ENCODE measurements at places on chromosomes 1 and 21.

DNA sequence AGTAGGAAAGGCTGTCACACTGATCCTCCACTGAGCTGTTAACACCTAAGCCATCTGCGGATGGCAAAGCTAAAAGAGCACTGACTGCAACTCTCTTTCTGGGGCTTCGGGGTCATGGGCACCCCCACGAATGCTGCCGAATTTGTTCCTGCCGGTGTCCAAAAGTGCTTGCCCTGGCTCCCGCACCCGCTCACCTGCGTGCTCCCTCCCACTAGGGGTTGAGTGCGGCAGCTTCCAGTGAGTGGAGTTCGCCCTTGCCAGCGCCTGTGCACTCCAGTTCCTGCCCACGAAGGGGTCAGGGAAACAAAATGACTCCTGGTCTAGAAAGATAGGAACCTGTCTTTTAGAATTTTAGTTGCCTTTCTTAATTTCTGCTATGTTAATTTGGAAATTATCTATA, 78.7 kb downstream of the IFI44 start:
- DNase-seq: no peak

DNA sequence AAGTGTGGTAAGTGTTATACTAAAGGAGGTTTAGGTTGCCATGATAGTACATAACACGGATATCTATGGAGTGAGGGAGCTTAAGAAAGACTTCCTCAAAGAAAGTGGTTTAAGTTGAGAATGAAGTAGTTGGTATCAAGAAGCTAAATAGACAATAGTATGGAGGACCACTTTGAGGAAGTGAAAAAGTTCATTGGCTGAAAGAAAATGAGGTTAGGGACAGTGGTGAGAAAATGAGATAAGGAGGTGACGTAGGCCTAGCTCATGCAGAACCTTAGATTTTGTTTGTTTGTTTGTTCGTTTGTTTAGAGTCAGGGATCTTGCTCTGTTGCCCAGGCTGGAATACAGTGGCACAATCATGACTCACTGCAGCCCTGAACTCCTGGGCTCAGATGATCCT, 72.2 kb upstream of the PPIH start:
- DNase-seq: no peak

- DNase-seq: no peak
These were observed 240.6 kb upstream of the C1orf105 start for GRCh38 chr1:172179918-172180317.

- no peak for DNase-seq
These were observed 195.7 kb downstream of the FCRL5 start for GRCh38 chr1:157356601-157357000.

- no peak for DNase-seq
These were observed 52.3 kb downstream of the ITPKB start for GRCh38 chr1:226686440-226687425.

DNA sequence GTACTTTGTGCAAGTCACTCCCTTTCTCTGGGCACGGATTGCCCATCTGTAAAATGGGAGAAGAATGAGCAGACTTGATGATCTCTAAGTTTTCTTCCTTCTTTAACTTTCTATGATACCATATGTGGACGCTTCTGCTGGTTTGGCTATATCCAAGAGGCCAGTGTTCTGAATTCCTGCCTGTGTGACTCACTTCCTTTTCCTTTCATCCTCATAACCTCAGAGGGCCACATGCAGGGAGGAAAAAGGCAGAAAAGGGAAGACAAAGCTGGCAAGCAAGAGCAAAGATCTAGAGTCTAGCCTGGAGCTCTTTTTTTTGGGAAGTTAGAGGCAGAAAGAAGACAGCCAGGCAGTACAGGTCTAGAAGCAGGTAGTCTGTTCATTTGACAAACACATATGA, 151.2 kb downstream of the OMA1 start:
- peak; percentile 80 for DNase-seq

DNA sequence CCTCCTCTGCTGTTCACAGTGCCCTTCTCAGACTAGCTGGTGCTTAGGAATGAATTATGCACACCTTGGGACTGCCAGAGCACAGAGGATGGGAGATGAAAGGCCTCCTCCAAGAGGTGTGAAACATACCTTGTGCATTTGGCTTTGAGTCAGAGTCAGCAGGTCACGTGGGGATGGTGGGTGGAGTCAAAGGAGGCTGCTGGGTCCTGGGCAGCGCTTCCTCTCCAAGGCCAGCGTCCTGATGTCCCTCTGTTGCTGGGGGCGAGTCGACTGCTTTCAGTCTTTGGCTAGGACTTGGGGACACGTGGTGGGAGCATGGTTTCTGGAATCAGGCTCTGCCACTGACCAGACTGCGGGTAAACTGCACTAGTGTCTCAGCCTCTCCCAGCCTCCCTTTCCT, 91.2 kb downstream of the AJAP1 start:
- peak; percentile 63 for DNase-seq

DNA sequence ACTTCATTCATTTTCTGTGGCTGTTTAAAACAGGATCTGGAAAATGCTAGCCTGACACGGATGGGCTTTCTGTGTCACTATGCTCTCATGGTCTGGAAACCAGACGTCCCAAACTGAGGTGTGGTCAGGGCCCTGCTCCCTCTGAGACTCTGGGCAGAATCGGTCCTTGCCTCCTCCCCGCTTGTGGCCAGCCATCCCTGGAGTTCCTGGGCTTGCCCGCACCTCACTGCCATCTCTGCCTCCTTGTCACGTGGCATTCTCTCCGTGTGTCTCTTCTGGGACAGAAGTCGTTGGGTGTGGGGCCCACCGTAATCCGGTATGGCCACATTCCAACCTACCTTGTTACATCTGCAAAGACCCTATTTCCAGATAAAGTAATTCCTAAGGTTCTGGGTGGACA, 10.1 kb upstream of the ACTRT2 start:
- no peak for DNase-seq

DNA sequence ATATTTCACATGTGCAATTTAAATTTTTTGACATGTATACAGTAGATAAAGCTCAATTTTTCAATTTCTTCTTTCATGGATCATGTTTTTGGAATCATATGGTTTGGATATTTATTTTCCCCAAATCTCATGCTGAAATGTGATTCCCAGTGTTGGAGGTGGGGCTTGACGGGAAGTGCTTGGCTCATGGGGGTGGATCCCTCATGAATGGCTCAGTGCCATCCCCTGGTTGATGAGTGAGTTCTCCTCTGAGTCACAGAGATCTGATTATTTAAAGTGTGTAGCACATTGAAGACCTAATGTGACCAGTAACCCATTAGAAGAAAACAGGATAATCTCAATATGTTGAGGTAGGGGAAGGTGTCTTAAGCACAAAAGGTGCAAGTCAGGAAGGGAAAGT, 9.1 kb upstream of the IFI16 start:
- no peak for DNase-seq

DNA sequence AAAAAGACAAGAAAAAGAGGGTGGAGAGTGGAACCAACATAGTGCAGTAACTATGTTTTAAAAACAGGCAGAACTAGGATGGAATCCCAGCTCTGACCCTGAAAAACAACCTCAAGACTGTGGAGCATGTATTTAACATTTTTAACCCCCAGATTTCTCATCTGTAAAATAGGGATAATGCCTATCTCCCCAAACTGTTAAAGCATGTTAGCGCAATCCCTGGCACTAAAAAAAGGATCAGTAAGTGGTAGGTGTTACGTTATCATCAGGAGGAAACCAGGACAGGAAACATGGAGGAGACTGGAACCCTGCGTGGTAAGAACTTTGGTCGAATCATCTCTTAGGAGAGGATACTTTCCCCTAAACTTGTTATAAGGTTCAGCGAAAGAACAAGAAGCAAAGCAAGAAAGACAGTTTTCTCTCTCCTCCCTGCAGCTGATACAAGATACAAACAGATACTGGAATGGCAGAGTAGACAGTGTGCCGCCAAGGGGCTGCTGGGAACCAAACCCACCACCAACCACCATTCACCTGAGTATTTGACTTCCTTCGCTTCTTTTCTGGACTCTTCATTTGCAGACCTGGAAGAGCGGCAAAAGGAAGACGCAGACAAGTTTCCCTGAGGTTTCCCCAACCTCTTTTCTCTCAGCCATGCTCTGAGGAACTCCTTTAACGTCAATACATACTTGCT, 991 bp downstream of the PYGO2 start:
- DNase-seq: no peak

DNA sequence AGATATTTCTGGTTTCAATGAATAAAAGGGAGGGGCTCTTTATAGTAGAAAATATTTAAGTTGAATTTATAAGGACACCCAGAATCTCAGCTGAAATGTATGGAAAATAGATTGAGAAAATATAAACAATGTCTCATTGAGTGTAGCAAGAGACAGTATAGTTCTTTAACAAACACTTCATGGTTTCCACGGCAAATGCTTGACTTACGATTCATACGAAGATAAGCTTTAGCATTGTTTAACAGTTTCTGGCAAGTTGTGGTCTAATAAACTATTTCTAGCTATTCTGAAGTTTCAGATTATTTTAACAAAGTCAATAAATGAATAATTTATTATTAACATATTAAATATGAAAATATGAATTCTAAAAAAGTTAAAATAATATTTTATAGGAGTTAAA, 1419.4 kb downstream of the KCNT2 start:
- DNase-seq: peak; percentile 30

GRCh38 chr1:172742599-172743500, 83.9 kb downstream of the FASLG start:
- DNase-seq: no peak

GRCh38 chr1:223750730-223751570, 38.6 kb downstream of the CAPN2 start:
- no peak for DNase-seq

DNA sequence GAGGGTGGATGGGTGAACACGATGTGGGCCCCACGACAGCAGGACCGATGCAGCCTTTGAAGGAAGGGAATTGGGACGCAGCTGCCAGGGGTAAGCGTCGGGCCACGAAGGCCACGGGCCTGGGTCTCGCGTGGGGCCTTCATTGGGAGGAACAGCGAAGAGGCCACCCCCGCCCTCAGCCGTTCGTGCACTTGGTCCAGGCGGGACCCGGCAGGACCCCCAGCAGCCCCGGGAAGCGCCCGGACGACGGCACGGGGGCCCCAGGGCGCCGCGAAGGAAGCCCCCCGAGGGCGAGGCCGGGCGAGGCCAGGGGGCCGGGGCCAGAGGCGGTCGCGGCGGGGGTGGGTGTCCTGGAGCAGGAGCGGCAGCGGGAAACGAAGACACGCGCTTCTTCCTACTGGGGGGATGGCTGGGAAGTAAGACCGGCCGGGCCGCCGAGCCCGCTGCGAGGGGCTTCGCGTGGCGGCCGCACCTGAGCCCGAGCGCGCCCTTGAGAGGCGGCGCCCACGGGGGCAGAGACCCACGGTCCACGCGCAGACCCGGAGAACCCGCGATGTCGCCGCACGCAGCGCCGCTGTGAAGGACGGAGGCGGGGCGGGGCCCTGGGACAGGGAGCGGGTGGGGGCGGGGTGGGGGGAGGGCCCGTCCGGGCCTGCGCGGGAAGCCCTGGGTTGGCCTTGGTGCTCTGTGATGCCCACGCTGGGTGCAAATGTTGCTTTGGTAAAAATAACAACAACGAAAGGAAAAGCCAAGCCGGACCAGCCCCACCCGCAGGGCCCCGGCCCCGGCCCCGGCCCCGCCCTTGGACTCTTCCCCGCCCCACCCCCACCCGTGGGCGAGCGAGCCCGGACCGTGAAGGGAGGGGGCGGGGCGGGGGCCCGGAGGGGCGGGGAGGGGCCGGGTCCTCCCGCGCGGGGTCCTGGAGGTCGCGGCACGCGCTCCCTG, 56.0 kb upstream of the ADARB1 start:
- DNase-seq: no peak

- no peak for DNase-seq
These were observed 148.6 kb downstream of the GRIK3 start for GRCh38 chr1:36885540-36886357.

DNA sequence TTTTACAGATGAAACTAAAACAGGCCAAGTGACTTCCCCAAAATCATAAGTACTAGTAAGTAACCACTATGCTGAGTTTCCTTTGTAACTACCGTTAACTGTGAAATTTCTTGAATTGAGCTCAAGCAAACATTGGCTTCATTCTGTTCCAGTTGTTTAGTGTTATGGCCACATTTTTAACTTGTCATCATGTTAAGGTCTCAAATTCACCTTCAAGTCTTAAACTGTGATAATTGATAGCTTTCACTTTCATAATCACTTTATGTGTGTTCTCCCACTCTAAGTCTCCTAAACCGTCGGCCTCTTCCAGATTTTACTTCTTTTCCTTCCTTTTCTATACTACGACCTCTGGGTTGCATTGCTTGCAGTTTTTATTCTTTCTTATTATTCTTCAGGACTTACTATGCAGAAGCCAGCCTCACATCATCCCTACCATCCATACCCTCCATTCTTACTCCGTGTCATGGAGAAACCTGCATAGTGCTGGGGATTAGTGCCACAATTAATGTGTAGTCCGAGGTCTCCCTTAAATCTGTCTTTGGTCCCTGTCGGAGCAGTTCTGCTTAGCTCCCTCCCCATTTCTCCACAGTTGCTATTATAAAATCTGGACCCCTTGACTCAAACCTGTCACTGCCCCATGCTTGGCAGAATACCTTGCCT, 5.8 kb downstream of the KIF1B start:
- DNase-seq: no peak

DNA sequence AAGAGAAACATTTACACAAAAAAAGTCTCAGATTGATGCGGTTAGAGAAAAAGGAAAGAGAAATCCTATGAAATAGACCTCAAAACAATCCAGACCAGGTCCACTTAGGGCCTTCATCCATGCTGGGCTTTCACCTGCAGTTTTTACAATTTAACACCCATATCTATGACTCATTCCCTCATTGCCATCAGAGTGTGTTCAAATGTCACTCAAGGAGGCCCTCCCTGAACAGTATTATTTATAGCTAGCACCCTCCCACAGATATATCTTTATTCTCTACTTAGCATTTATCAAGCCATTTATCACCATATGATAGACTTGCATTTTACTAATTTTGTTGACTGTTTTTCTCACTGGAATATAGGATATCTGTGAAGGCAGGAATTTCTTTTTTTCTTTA, 824 bp upstream of the KRTAP21-3 start:
- no peak for DNase-seq

All from foreskin keratinocyte (primary cell).